Fibroblast of skin of right biceps (primary cell): ENCODE measurements at places on chromosomes 3 and 15.

DNA sequence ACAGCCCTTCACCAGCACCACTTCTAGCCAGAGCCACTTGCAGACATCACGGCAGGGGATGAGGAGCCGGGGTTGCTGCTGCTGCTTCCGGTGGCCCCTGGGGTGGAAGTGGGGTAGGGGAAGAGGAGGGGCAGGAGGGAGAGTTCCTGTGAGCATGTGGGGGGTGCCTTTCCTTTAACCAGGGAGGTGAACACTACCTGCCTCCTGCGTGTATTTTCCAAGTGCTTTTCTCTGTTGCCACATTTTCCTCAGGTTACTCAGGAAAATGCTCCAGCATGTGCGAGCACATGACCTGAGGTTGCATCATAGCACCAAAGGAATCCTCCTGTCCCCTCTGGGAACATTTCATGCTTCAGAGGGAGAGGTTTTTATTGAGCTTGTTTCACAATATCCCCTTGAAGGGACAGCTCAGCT, 12.2 kb upstream of the SACM1L start:
- DNase-seq: peak; percentile 68

DNA sequence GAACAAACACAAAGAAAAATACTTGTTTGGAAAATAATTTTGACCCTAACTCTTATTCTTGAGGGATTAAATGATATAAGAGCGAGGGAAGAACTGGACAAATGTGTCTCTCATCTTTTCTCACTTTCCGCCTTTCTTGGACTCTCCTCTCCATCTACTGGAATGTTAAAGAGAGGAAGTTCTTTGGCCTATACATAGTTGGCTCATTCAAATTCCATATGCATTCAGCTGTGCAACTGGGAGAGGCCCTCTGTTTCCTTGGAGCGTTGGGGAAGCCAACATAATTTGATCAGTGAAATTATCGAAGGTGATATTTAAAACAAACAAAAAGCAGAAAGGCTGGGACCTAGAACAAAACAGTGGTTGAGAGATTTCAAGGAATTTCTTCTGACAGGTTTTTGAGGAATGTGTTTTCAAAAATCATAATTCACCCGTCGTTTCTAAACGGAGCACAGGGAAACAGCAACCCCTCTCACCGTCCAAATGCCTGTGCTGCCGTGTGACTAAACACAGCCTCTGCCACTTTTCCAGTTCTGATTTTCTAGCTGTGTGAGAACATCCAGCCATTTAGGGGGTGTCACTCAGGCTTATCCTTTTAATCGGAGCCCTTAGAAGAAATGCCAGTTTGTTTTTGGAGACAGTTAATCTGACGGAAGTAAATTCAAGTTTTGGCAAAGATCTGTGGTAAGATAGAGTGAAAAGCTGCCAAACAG, 489.9 kb downstream of the SOX2 start:
- no peak for DNase-seq

GRCh38 chr3:105328338-105328730, 38.4 kb upstream of the ALCAM start:
- DNase-seq: no peak

GRCh38 chr3:67045711-67046465, 47.8 kb downstream of the KBTBD8 start:
- no peak for DNase-seq

DNA sequence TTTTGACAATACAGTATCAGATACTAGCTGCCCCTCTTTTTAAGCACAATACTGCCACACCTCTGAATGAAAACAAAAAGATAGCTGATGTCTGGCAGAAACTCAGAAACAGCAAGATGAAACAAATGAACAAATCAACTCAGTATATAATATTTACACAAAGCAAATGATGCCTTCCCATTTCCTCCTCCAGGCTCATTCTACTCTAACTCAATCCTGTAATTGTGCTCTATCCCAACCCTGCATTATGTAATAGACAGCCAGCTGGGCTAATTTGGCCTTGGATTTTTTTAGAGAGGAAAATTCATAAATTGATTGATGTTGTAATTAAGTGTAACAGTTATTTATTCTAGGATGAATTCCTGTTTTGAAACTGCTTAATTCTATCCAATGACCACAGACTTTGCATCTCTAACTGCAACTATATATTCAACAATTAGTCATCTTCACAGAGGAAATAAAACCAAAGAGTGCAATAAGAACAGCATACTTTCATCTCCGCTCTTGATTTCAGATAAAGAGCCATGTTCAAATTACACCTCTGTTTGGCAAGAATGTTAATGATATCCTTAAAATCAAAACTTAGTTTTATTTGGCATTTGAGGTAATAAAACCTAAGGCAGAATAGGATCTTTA, 6.1 kb downstream of the ATG3 start:
- no peak for DNase-seq

DNA sequence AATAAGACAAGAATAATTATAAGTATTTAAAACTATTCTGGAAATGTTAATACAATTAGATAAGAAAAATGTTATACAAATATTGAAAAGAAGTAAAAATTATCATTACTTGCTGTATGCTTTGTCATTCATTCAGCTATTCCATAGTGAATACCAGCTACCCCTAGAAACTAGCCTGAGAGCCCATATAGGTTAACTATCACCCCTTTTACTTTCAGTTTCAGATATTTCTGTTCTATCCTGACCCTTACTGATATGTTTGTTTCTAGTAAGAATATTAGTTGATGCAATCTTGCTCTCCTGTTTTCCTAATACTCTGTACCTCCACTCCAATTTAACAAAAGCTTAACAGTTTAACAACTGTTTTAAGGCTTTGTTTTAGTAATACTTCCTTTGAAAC, 31.6 kb downstream of the FAM227B start:
- DNase-seq: no peak

DNA sequence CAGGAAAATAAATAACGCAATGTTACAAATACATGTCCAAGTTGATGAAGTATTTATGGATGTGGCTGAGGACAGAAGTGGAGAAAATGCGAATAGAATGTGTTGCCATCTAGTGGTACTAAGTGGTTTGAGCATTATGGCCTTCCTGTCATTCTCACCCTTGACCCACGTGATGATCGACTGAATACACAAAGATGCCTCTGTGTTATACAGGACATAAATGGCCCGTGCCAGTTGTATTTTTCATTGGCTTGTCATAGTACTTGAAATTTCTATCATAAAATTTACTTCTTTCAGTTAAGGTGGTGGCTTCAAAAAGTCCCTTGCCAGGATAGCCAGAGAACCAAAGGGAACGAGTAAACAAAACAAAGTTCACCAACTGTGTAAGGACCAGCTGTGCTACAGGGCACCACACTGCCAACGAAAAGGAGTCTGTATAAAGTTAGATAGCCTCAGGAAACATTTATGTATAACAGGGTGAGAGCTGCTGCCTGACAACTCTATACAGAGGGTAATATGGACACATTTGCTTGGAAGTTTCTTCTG, 103.7 kb downstream of the MYH15 start:
- peak; percentile 69 for DNase-seq

GRCh38 chr3:183962807-183963206, 54.9 kb downstream of the ABCC5 start:
- DNase-seq: no peak

DNA sequence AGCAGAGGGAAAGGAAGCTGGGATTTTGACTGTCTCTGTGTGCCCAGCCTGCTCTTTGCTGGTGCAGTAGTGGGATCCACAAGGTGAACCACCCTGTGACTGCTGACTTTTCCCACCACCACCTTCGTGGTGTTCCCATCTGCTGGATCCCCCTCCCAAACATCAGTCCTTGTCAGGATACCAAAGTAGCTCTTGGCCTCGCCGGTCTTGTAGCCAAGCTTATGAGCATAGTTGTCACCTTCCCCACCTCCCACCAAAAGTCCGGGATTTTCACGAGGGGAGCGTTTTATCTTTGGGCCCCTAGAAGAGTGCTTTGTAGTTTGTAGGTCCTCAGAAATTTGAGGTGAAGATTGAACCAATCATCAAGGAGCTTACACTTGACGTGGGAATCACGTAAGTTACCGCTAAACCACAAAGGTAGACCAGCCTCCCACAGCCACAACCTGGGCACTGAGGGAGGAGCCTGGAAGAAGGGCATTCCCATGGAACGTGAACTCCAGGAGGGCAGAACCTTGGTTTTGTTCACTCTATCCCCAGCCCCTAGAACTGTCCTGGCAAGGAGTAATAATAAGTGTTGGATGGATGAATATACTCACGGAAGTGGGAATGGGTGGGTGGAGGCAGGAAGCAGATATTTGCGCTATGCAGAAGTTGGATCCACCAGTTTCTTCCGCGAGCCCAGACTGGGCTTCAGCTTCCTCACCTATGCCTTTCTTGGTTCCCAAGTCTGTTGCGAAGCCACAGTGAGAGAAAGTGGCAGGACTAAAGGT, 814 bp upstream of the TEX264 start:
- DNase-seq: no peak

DNA sequence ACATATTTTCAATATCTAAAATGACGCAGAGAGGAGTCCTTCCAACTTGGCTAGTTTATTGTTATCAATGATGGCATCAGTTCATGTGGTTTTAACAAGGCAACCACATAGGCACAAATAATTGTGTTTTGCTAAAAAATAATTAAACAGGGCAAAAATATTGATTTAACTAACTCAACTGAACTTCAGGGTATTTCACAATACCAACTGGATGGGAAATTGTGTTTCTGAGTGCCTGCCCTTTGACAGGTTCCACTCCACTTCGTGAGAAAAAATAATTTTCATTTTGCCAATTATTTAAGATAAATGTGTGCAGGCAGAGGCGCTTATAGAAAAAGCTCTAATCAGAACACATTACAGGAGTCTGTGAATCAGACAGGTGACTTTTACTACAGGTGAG, 689.3 kb upstream of the CCDC54 start:
- DNase-seq: no peak

GRCh38 chr15:71679223-71679792, 131.0 kb upstream of the NR2E3 start:
- DNase-seq: no peak

- DNase-seq: peak; percentile 31
Observed at GRCh38 chr3:28476194-28476593, 127.6 kb upstream of the AZI2 start.

- no peak for DNase-seq
Observed at GRCh38 chr3:64508140-64508539, 179.7 kb downstream of the ADAMTS9 start.

- DNase-seq: peak; percentile 41
Observed at GRCh38 chr3:149421764-149422163, 44.3 kb upstream of the TM4SF1 start.

GRCh38 chr3:55771503-55771902, 284.4 kb upstream of the WNT5A start:
- DNase-seq: no peak

GRCh38 chr15:56754772-56755370, 21.6 kb upstream of the ZNF280D start:
- peak; percentile 62 for DNase-seq

DNA sequence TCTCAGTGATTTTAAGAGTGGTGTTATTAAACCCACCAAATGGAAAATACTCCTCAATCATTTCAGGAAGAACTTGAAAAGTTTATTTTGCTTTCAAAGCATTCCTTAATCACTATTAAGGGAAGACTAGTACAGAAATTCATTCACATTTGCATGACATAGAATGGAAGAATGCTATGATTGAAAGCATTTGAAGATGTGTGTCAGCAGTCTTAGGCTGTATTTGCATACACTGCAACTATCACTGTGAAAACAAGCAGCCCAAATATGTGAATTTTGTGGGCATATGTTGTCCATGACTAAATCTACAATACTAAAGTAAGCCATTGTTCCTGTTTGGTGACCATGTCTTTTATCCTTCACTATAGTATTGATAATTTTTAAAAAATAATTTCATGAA, 95.8 kb downstream of the CNTN3 start:
- DNase-seq: peak; percentile 66

DNA sequence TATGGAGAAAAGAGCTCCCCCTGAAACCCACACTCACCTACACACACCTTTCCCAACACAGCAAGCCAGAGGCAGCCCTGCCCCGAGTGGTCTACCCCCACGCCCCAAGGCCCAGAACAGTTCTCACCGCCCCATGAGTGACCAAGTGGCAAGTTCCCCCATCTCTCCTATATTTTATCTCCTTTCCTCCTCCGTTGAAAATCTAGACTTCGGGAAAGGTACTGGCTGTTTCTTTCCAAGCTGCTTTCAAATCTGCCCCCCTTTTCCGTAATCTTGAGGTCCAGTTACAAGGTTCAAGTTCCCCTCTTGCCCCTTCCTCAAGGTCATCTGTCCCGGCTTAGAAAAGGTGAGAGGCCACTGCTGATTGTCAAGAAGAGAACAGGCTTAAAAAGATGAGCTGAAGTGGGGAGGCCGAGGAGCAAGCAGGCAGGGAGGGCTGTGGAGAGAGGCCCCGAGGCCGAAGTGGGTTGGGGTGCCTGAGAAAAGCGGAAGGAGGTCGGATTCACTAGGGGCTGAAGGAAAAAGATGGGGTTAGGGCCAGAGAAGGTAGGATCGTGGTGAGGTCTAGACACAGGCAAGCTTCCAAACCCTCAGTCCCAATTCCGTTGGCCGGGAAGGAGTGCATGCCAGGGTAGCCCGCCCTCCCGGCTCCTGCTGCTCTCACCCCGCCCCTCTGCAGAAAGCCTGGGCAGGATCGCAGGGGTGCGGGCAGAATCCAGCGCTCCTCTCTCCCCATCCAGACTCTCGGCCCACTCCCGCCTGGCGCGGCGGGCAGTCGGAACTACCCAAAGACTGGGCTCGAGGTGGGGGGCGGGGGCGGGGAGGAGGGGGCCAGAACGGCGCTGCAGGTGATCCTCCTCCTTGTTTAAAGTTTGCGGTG, 1.7 kb downstream of the SEMA5B start:
- DNase-seq: peak; percentile 12

- DNase-seq: no peak
Observed at GRCh38 chr15:76894174-76894573, 11.0 kb downstream of the SCAPER start.

DNA sequence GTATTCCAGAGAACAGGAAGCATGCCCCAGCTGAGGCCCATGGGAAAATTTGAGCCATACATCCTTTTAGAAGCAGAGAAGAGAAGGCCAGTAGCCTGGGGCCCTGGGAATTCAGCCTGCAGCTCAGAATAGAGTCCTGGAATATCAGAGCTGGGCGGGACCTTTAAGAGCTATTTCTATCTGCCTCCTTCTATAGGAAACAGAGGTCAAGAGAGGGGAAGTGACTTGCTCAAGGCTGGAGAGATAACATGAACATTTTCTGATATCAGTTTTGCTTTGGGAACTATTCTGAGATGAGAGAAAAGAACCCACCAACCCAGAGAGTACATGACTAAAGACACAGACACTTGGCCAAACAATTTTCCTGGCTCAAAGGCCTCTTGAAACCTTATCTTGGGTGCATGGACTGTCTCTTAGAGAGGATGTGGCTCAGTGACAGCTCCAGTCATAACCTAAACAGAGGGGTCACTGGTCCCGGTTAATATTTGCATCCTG, 26.0 kb downstream of the MASP1 start:
- peak; percentile 18 for DNase-seq

GRCh38 chr15:74396445-74397238, 29.2 kb upstream of the CYP11A1 start:
- DNase-seq: peak; percentile 92

DNA sequence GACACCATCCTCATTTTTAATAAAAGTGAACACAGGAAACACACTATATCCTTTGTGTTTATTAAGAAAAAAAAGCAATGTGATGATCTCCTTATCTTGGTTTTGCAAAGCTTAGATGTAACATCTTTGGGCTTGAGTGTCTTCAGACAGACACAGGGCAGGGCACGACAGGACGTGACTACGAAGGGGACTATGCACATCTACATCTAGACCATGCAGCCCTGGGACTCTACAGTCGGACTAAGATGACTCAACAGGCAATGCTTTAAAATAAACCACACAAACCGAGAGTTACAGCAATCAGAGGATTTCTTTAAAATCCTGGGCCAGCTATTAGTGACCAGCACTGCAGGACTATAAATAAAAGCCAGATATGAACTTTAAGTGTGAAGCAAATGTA, 22.8 kb upstream of the TM2D3 start:
- DNase-seq: peak; percentile 94
